Right lung (tissue), 10 donors: ENCODE measurements at places on chromosomes 5 and 9.
A peak's percentile ranks its signal among the peaks of the same experiment; 100 is the strongest.

- no peak for DNase-seq
Measured at GRCh38 chr5:143154510-143155370, 248.7 kb downstream of the NR3C1 start.

DNA sequence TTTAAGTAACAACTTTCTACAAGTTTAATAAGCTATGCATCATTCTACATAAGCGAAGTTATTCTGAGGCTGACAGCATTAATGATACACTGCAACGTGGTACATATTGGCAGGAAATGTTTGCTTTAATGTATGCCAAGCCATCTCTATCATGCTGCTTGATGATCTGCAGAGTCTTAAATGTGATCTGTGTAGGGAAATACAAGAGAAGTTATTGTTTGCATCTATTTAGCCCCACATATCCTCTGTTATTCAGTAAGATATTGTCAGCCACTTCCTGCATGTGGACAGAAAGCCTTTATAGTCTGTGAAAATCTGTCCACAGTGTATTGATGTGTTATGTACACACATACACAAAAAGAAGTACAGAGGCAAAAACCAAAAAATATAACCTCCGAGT lies 193.1 kb upstream of the FREM1 start:
- peak; percentile 8 for DNase-seq

- DNase-seq = no peak
Measured at GRCh38 chr5:55626790-55627189, 85.3 kb downstream of the SLC38A9 start.

DNA sequence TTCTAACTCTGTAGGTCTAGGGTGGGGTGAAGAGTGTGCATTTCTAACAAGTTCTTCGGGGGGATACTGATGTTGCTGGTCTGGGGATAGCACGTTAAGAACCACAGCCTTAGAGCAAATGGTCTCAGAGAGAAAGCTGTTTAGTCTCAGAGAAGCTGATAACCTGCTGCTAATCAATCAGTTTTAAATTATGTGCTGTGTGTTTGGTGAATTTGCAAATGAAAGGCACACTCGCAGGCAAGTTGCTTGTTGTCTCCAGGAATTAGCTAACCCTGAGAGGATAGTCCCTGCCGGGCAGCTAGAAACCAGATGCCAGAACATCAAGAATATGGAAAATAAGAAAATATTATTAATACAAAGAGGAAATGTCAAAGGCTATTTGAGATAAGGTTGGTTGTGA lies 79.2 kb downstream of the DMRT2 start:
- DNase-seq = no peak

DNA sequence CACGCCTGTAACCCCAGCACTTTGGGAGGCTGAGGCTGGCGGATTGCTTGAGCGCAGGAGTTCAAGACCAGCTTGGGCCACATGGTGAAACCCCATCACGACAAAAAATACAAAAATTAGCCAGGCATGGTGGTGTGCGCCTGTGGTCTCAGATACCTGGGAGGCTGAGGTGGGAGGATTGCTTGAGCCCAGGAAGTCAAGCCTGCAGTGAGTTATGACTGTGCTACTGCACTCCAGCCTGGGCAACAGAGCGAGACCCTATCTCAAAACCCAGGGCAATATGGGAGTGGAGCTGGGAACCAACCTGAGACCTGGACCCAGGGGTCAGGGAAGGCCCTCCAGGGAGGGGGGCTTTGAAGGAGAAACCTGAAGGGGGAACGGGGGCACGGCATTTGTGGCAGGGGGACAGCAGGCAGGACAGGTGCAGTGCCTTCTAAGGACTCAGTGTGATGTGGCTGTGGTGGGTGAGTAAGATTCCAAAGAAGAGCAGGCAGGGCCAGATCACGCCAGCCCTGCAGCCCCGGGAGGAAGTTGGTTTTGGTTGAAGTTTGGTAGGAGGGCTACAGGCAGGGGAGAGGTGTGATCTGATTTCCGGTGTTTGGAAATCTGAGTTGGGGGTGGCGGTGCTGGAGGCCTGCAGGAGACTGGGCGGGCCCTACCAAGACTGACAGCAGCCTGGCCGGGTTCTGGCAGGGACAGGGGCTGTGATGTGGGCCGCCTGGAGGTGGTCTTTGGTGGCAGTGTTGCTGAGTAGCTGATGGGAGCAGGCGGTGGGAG lies 46.2 kb downstream of the NTNG2 start:
- DNase-seq = no peak

GRCh38 chr5:126965061-126965475 lies 65.3 kb downstream of the MARCHF3 start:
- DNase-seq = no peak

DNA sequence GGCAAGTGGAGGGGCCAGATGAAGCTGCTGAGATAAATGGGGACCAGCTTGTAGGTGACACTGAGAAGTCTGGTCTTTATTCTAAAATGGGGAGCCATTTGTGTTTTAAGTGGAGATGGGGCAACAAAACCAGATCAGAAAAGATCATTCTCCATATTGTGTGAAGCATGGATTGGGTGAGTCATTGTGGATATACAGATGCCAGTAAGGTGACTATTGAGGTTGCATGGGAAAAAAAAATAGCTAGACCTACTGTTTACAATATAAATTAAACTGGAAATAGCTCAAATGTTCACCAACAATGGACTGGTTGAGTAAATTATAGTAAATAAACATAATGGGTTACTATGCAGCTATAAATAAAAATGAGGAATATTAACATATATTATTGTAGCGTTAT lies 5.4 kb upstream of the MAP1B start:
- no peak for DNase-seq

- DNase-seq = no peak
Measured at GRCh38 chr5:146474065-146474464, 26.9 kb downstream of the TCERG1 start.

DNA sequence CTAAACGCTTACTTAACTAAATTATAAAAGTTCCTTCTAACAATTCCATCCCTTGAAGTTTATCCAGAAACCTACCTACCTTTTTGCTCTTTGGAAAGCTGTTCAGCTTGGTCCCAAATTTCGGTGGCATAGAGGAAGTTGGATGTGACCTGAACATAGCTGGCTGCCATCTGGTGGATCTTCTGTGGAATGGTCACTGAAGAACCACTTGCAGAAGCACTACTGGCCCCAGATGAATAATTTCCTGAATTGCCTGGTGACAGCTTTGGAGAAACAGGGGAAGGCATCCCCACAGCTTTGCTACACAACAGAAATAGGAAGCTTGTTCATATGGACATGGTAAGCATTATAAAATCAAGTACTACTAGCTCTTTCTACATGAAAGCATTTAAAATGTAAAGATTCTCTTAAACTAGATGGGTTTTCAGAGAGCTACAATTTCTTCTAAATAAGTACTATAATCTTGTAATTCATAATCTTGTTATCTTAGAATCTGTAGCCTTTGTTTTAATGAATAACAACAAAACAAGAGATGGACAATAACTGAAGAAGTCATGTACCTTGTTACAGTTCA lies 9.9 kb downstream of the LEAP2 start:
- DNase-seq = peak; percentile 27
